Progenitor cell of endocrine pancreas (in vitro differentiated cells): ENCODE measurements at places on chromosomes 13 and 19. TPM values are rescaled to one million over a fixed set of nuclear protein-coding genes. Genes with fewer than 3 reads are reported as not detected.
A peak's percentile ranks its signal among the peaks of the same experiment; 100 is the strongest.

GRCh38 chr19:13965926-13966683 is 13.8 kb downstream of the DCAF15 start:
- no peak for DNase-seq

The IL17D gene
- total RNA-seq = 6.3 and 6.4 TPM in 2 replicates

The GJA3 gene
- 0.04 and 0.12 TPM in 2 replicates for total RNA-seq

GRCh38 chr19:6935618-6936017 is 48.2 kb downstream of the ADGRE1 start:
- DNase-seq = no peak

The FGF9 gene
- total RNA-seq = 15.9 and 16.2 TPM in 2 replicates

DNA sequence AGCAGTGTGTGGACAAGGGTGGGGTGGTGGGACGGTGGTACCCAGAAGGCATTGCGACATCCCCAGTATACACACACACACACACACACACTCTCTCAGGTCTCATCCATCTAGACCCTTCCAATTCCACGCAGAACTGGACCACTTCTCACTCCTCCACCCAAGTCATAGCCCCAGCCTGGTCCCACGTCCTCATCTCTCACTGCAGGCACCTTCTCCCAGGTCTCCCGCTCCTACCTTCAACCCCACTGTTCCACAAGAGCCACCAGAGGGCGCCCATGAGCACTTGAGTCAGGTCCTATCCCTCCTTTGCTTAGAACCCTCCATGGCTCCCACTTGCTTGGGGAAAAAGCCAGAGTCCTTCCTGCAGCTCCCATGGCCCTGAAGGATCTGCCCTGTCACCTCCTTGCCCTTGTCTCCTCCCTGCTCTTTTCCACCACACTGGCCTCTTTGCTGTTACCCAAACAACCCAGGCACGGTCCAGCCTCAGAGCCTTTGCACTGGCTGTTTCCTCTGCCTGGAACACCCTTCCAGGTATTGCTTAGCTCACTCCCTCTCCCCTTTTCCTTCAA is 62.6 kb downstream of the IER2 start:
- no peak for DNase-seq

The ZNF226 gene
- 38.2 and 38.7 TPM in 2 replicates for total RNA-seq

GRCh38 chr13:77678691-77679235 is 18.7 kb upstream of the SLAIN1 start:
- DNase-seq = no peak

- DNase-seq = no peak
These were observed 7.8 kb upstream of the SYCN start for GRCh38 chr19:39211731-39212374.

DNA sequence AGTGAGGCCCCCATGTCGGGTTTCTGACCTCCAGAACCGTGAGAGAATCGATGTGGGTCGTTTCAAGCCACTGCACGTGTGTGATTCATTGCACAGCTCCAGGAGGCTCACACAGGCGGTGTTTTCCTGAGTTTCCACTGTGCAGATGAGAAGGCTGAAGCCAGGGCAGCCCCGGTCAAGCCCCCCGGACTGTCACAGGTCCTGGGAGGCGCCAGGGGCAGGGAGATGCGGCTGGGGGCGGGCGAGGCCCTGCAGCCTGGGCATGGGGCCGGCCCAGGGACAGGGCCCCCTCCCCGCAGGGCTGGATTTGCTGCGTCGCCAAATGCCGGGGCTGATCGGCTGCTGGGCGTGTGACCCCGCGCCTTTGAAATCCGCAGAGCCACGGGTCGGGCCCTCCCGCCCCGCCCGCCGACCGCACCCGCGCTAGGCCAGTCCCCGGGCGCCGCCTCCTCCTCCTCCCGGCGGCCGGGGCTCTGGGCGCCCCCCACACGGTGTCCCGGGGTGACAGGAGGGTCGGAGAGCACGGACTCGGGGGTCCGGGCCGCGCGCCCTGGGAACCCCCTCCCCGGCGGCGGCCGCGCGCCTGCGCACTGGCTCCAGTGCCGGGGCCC is 9.9 kb upstream of the MKNK2 start:
- peak; percentile 50 for DNase-seq

DNA sequence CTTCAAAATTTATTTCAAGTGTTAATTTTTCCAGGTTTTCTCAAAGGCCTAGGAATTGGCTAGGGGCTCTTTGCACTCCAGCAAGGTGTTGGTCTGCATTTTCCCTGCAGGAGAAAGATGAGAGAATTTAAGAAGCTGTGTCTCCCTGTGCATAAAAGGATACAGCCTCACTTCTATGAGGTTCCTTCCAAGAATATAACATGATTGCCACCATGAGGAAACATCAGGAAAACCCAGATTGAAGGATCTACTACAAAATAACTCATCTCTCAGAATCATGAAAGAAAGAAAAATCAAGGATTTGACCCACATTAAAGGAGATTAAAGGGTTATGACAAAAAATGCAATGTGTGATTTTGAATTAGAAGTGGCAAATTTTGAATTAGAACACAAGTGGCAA is 69.9 kb downstream of the RUBCNL start:
- no peak for DNase-seq

DNA sequence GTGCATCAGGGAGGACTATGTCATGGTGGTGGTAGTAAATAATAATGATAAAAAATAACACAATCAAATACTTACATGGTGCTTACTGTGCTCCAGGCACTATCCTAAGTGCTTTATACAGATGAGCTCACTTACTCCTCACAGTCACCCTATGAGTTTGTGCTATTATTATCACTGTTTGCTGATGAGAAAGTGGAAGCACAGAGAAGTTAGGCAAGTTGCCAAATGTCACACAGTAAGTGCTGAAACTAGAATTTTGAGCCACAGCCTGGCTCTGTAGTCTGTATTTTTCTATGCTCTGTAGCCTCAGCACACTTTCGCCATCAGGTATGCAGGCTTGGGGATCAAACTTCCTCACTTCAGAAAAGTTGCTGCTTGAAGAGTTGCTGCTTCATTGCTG is 46.6 kb downstream of the HTR2A start:
- no peak for DNase-seq

DNA sequence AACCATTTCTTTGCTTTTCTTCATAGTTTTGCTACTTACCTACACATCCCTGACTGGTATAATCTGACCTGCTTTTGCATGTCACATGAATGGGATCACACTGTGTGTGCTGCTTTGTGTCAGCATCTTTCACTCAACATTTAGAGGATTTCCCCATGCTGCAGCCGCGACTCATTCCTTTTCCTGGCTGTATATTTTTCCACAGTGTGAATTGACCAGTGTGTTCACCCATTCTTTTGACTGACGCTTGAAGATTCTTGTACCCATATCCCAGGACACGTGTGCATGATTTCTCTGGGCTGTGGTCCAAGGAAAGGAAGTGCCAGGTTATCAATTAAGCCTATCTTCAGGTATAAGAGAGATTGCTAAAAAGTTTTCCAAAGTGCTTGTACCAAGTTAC is 118.4 kb downstream of the DPF1 start:
- DNase-seq = no peak

- DNase-seq = no peak
These were observed 28.9 kb downstream of the SOX21 start for GRCh38 chr13:94683409-94683808.

GRCh38 chr19:31512181-31512970 is 163.1 kb upstream of the TSHZ3 start:
- no peak for DNase-seq

DNA sequence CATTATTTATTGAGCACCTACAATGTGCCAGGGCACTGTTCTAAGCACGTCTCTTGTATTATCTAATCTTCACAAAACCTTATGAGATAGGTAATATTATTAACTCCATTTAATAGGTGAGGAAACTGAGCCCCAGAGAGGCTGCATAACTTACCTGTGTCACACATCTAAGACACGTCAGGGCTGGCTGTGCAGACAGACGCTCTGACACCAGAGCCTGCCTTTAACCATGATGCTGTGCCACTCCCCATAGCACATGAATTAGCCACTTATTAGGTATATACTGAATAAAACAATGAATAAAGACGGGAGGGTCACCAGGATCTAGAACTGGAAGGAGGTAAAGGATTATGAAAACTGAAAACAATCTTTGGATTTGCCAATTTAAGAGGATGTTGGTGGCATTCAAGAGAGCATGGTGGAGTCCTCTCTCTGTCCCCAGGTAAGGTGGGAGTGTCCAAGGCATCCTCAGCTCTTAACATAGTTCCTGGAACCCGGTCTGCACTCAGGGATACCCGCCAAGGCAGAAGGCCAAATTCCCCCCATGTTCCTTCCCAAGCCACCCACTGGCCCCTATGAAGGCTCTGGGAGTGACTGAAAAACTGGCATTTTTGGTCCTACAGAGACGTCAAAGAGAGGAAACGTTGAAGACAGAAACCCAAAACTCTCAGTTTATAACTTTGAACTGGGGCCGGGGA is 479.7 kb downstream of the FOXO1 start:
- DNase-seq = no peak

The LENG9 gene
- total RNA-seq = 0.72 and 0.75 TPM in 2 replicates

The CPT1C gene
- total RNA-seq = 49.9 and 53.1 TPM in 2 replicates

DNA sequence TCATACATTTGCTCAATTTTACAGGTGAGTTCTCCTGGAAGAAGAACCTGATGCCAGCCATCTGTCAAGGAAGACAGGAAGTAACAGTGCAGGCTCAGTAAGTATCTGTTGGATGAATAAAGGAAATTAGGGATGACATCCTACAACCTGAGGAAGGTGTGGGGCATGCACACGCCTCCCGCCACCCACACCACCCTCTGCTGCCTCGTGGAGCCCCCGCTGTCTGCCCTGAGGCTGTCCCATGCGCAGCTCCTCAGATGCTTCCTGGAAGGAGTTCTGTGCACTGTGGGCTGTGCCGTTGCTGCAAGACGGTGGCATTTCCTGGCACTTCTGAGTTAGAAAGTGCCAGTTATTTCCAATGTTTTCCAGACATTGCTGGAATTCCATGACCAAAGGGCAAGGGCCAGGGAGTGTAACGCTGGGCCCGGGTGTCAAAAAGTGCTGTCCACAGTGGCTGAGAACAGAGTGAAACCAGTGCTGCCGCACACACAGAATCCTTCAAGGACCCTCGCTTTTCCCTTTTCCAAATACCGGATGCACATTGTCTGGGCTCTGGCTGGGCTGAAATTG is 4.2 kb upstream of the TEX29 start:
- DNase-seq = no peak

GRCh38 chr13:79782541-79783205 is 301.7 kb downstream of the NDFIP2 start:
- peak; percentile 42 for DNase-seq

The KLK15 gene
- not detected in 2 replicates for total RNA-seq
